ENCODE measurements at places on chromosomes 1 and 21. TPM values are rescaled to one million over a fixed set of nuclear protein-coding genes. Genes with fewer than 3 reads are reported as not detected.

Gene TTC34
- 1.1 TPM for total RNA-seq

Gene GOLT1A
- not detected for total RNA-seq

Gene EXTL2
- total RNA-seq: 1.6 TPM

DNA sequence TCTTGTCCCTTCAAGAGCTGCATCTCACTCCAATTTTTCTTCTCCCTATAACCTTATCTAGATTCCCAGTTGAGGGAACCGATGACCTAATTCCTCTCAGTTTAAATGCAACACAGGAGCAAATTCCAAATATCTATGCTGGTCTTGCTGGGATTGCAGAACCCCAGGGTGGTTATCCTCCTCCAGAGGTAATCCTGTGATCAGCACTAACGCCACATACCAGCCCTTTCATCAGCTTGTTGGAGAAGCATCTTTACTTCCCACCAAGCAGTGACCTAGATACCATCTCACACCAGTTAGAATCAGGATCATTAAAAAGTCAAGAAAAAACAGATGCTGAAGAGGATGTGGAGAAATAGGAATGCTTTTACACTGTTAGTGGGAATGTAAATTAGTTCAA is 52.4 kb downstream of the SAMSN1 start:
- no peaks in the 10 kb centered on the region for H3K4me1 ChIP-seq
- DNase-seq: no peak
- H3K4me3 ChIP-seq: no peak overlapping the region
- H3K27me3 ChIP-seq: no peaks in the 10 kb centered on the region
- no peak overlapping the region for H3K27ac ChIP-seq
- H3K36me3 ChIP-seq: peaks cover 64% of the 10 kb centered on the region

GRCh38 chr1:96365596-96366390 is 355.8 kb upstream of the PTBP2 start:
- H3K36me3 ChIP-seq: no peaks in the 10 kb centered on the region
- no peak overlapping the region for H3K27ac ChIP-seq
- no peaks in the 10 kb centered on the region for H3K27me3 ChIP-seq
- no peak for DNase-seq
- H3K4me1 ChIP-seq: no peaks in the 10 kb centered on the region

GRCh38 chr1:156499842-156500542 is 583 bp downstream of the MEF2D start:
- H3K36me3 ChIP-seq: peaks cover 4% of the 10 kb centered on the region
- H3K27me3 ChIP-seq: no peaks in the 10 kb centered on the region
- H3K27ac ChIP-seq: peak overlapping the region; percentile 99
- peaks cover 86% of the 10 kb centered on the region for H3K4me1 ChIP-seq
- peak; percentile 43 for DNase-seq
- H3K4me3 ChIP-seq: peak overlapping the region; percentile 85

- H3K4me1 ChIP-seq: no peaks in the 10 kb centered on the region
- no peak for DNase-seq
- no peak overlapping the region for H3K27ac ChIP-seq
- no peaks in the 10 kb centered on the region for H3K36me3 ChIP-seq
Observed at GRCh38 chr1:46019348-46019747, 113.1 kb downstream of the PIK3R3 start.

- H3K27ac ChIP-seq: no peak overlapping the region
- no peak for DNase-seq
- no peaks in the 10 kb centered on the region for H3K27me3 ChIP-seq
- H3K36me3 ChIP-seq: no peaks in the 10 kb centered on the region
- H3K4me3 ChIP-seq: no peak overlapping the region
Observed at GRCh38 chr1:230737622-230738262, 9.4 kb upstream of the CAPN9 start.

- DNase-seq: no peak
- H3K27me3 ChIP-seq: no peaks in the 10 kb centered on the region
- no peaks in the 10 kb centered on the region for H3K36me3 ChIP-seq
- peaks cover 20% of the 10 kb centered on the region for H3K4me1 ChIP-seq
Observed at GRCh38 chr1:165828669-165829329, 1.4 kb downstream of the UCK2 start.

Data from CD4-positive, CD25-positive, alpha-beta regulatory T cell (primary cell).